Ureter (tissue), 1 donor: ENCODE measurements at places on chromosomes 3 and 15. TPM values are rescaled to one million over a fixed set of nuclear protein-coding genes. Genes with fewer than 3 reads are reported as not detected.

GRCh38 chr3:72383883-72384282, 464.4 kb downstream of the SHQ1 start:
- DNase-seq: no peak

Gene XYLB
- total RNA-seq: 19.3 TPM

DNA sequence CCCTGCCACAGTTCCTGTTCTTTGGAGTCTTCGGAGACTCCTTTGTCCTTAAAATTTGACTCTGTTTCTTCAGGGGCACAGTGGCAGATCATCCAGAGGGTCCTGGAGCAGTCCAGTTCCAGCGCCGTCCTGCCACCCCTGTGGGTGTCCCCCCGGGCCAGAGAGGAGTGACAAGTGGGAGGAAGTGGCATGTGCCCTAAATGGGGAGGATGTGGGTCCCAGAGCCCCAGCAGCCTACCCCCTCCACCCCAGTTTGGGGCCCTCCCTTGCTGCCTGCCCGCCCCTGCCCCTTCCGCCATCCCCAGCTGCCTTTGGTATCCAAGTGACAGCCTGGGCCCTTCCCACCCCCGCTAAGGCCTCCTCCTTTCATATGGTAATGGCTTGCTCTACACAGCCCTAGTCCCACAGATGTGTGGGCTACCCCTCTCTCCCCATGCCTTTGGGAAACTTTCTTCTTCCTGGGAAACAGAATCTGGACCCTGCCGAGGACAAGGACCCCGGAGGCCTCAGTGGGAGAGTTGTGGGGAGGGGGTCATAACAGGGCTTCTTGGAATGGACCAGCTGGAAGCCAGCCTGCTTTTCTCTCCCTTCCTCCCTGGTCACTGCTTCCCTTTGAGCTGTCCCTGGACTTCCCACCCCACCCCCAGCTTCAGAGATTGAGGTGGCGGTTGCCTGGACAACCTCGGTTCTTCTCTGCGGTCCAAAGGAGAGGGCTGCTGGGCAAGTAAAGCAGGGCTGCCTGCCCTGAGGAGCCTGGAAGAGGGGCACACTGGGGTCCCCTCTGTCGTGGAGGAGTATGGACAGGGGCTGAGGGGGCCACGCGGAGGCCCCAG, 43.2 kb downstream of the KLHL25 start:
- no peak for DNase-seq

- DNase-seq: peak; percentile 24
These were observed 50.7 kb downstream of the SLC41A3 start for GRCh38 chr3:126033051-126033745.

DNA sequence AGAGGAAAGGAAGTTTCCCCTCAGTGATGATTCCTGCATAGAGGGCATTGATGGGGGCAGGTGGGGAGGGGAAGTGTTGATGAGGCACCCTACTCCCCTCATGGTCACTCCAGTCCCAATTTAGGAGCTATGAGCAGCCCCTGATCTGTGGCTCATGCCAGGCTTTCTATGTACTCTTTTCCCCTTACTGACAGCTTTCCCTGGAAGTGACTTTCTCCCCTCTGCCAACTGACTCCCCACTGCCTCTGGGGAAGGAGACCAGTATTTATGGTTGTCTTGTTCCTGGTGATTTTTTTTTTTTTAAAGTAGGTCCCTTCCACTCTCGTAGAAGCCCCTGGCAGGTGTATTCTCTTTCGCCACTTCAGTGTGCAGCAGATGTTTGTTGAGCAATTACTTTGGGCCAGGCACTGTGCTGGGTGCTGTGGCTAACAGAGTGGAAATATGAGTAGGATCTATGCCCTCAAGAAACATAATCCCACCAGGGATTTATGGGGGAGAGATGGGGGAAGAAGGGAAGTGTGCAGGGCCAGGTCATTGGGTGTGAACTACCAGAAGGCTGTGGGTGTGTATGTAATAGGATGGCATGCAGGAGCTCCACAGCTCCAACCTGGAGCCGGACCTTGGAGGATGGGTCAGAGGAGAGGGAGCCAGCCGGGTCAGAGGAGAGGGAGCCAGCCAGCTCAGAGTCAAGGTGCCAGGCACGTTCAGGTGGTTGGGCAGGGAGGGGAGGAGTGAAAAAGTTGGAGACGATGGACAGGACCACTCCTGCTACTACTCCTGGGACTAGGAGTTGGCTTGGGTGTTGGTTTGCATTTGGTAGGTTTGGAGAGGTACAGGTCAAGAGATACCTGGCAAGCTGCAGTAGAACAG, 3.5 kb downstream of the SMAD6 start:
- DNase-seq: no peak

GRCh38 chr3:16070707-16071106, 103.8 kb upstream of the GALNT15 start:
- no peak for DNase-seq

- no peak for DNase-seq
These were observed 16.6 kb downstream of the AQP9 start for GRCh38 chr15:58154769-58155168.

Gene STAC
- total RNA-seq: 20.4 TPM

DNA sequence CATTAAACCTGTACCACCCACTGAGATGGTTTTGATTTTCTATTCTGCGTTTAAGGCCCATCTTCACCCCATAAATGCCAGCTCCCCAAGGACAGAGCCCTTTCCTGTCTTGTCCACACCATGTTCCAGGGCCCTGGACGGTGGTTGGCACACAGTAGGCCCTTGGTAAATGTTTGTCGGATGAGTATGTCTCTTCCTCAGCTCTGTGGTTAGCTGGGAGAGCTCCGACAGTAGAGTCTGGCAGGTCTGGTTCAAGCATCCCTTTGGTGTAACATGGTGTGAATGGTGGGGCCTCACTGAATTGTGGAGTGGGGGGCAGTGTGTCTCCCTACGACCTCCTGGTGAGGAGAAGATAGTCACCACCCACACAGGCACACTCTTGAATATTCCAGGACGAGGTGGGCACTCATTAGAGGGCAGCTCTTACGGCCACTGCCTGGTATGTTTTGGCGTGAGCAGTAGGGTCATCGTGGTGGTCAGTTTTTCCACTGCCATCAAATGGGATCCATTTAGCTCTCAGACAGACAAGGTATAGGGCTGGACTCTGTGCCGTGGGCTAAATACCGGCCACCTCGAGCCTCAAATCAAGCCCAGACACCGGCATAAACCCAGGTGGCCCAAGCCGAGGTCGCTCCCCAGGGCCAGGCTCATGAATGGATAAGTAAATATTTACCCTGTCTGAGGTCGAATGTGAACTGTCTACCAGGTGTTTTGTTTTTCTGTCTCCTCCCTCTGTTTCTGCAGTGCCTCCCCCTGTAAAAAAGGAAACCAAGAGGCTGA, 61.3 kb downstream of the SMAD3 start:
- DNase-seq: no peak

DNA sequence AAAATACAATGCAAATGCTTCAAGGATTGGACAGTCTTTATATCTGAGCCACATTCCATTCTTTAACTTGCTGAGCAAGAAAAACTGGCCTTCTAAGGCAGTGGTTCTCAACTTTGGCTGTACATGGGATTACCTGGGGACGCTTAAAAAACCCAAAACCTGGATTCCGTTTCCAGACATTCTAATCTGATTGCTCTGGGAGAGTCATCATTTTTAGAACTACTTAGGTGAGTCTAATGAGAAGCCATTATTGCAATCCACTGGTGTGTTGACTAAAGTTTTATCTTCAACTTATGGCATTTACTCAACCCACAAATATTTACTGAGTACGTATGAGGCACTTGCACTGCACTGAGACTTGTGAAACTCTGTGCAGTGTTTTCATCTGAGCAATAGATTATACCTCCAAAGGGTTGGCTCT, 195.7 kb upstream of the ATP11B start:
- no peak for DNase-seq

GRCh38 chr15:90400005-90400758, 12.1 kb downstream of the IQGAP1 start:
- no peak for DNase-seq
